ENCODE measurements at places on chromosomes 2 and 18.

- no peak for DNase-seq
These were observed 310.4 kb upstream of the SYT4 start for GRCh38 chr18:43587538-43588153.

DNA sequence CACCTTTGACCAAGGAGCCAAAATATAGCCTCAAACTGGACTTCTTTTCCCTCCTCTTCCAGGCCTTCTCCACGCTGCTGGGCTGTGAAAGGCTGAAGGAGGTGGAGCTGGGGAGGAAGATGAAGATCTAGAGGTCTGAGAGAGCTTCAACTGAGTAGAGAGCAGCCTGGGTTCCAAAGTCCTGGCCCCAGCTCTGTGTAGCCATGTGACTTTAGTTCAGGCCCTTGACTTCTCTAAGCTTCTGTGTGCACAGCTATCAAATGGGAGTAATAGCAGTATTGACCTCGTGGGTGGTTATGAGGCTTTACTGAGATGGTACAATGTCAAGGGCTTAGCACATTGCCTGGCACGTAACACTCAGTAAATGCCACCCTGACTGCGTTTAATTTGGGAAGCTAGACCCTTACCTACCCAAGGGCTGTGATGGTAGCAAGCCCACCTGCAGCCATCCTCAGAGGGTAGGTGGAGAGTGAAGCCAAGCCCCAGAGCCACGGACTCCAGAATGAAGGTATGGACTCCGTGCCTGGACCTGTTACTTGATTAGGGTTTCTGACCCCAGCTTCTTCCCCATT, 38.4 kb downstream of the SERTAD2 start:
- DNase-seq: no peak

DNA sequence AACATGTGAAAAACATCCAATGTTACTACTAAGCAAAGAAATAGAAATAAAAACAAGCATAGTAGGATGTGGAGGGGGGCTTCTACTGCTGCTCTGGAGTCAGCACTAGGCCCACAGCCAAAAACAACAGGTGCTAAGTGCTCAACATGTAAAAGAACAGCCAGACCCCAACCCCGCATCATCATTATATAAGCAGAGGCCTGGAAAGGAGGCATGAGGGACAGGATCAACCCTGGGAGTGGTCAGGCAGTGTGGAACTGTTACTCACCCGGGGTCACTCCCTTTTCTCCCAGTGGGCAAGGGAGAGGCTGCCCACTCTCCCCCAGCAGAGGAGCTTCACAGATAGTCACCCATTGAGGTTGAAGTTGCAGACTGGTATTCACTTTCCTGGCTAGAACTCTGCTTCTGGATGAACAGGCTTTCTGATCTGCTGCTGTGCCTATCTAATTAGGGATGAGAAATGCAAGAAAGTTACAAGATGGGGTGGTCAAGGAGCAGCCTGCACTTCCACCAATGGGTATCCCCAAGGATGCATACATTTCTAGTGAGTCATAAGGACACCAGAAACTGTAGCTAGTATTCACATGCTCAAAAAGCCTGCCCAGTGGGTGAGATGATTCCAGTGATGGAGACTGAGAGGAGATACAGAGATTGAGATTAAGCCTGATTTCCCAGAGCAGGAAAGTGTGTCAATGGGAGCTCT, 480.1 kb upstream of the TCF4 start:
- no peak for DNase-seq

GRCh38 chr18:72601481-72601880, 57.3 kb upstream of the CBLN2 start:
- no peak for DNase-seq

GRCh38 chr2:77391119-77391518, 131.1 kb downstream of the LRRTM4 start:
- DNase-seq: no peak

DNA sequence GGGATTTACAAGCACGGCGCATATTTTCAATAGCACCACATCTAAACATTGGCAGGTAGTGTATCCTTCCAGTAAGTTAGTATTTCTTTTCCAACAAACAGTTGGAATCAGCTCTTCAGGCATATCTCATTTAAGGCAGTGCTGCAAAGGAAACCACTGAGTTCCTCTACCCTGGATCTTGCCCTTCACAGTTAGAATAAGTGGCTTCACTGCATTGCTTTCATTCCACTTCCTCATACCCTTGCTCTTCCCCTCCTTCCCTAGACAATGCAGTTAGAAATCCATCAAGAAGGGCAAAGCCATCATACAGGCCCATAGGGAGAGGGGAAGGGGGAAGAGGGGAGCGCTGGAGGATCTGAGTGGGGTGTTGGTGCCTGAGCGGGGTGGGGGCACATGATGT, 173.7 kb downstream of the FBXO15 start:
- DNase-seq: no peak

DNA sequence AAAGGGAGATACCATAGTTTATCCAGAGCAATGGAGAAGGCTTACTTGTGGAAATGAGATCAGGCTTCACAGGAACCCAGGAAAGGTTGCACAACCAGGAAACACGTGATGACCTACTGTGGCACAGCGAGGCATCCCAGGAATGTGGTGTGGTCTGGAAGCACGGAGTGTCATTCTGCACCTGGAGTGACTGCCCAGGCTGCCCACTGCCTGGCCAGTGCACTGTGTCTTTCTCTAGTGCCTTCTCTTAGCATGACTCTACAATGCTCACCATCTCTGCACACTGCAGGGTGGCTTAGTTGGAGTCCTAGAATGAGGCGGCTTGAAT, 48.9 kb downstream of the CHST9 start:
- DNase-seq: no peak

DNA sequence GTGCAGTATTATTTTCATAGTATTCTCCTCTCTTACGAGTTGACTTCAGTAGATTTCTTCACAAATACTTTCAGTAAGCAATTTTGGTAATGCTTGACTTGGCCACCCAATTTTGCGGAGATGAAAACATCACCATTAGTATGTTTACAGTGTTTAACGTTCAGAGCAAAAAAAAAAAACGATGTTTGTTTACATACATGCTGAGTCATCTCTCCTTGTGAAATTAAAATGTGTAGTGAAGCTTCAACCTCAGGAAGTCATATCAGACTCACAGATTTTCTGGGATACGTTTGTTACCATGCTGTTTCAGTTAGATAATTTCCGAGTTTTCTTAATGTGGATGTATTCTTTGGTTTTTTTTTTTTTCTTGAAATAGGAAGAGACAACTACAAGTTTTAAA, 100.1 kb downstream of the CTNNA2 start:
- DNase-seq: no peak

- no peak for DNase-seq
These were observed 177.0 kb downstream of the CTIF start for GRCh38 chr18:48715711-48716361.

DNA sequence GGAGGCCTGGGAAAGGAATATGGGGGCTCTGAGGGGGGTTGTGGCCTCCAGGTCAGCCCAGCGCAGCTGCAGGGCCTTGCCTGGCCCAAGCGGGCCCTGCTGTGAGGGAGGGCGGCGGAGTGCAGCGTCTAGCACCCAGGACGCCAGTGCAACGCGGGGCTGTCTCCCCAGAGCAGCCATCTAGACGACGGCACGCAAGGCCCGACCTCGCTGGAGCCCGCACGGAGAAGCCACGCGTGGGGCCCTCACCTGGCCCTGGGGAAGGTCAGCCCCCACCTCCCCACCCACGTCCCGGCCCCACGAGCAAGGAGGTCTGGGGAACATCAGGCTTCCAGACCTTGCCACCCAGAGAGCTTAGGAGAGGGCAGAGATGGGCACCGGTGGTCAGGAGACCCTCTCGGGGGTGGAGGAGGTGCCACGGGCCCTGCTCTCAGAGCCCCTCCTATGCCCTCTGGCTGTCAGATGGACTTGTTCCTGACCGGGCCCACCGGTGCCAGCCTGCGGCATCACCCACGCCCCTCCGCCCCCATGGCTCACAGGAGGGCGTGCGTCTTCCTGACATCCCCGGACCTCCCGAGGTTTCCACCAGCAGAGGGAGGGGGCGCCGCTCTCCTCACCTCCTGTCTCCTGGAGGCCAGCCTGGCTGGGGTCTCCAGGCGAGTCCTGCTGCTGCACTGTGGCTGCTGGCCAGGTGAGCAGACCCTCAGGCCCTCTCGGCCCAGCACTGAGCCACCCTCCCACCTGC, 17.0 kb downstream of the GPR35 start:
- no peak for DNase-seq

- no peak for DNase-seq
These were observed 1.3 kb downstream of the TAF1B start for GRCh38 chr2:9844576-9844975.

GRCh38 chr2:230075988-230076631, 7.4 kb upstream of the SLC16A14 start:
- DNase-seq: no peak

DNA sequence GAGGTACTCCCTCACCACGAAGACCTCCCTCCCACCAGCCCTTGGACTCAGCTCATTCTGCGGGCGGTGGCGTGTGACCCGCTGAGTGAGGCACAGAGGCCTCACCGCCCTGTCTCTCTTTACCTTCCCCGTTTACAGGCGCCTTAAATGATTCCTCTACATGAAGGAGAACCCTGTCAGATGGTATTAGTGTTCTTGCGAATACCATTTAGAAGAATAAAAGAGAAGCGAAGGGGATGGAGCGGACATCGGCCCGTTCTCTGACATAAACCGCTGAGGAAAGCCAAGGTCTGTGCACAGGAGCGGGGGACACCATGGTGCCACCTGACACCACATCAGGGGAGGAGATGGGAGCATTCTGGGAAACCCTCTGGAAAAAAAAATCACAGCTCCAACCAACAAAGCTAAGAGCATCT, 179.8 kb downstream of the HDAC4 start:
- DNase-seq: no peak

DNA sequence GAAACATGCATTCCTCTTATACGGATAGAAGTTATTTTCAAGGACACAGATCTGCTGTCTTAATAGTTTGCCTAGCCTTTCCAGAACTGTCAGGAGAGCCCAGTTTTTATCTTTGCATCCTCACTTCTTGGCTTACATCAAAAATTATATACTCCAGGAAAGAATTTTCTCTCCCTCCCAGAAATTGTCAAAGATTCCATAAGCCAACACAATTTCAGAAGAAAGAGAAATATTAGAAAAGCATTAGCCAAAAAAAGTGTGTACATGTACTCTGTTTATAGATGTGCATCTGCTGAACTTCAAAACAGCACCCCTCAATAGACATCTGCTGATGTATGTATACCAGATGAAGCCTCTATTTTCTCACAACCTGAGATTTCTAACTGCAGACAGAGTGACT, 210.4 kb downstream of the METTL4 start:
- DNase-seq: no peak

DNA sequence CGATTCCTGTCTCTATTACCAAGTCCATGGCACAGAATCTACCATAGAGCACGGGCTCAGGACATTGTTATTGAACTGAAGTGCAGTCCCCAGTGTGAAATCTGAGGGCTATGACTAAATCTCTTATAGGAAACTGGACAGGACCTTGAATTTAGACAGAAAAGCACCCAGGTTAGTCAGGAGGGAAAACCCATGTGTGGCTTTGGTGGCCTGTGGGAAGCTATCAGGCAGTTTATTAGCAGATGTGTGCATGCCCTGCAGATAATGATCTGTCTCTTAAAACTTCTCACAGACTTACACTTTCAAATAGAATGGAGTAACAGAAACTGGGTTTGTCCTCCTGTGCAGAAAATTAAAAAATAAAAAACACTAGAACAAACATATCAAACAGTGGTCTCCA, 610.0 kb upstream of the RAB6C start:
- DNase-seq: no peak

DNA sequence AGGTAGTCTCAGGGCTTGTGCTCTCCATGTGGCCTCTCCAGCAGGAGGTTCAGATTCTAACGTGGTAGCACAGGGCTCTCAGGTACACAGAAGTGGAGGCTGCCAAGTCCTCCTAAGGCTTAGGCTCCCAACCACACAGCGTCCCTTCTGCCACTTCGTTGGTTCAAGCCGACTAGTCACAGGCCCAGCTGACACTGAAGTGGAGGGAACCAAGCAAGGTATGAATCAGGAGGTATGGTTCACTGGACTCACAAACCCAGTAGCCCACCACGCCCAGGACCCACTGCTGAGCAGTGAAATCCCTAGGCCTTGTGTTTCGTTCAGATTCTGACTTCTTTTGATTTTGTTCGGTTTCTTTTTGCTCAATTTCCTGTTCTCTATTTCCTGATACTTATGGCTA, 46.0 kb upstream of the SEC11C start:
- no peak for DNase-seq

- DNase-seq: no peak
These were observed 9.4 kb downstream of the DYSF start for GRCh38 chr2:71462641-71463341.

GRCh38 chr2:101699755-101700461, 2.4 kb downstream of the MAP4K4 start:
- no peak for DNase-seq

Data from stimulated activated CD8-positive, alpha-beta memory T cell treated with anti-CD3 and anti-CD28 coated beads, Interleukin-4, amount 100 ng/mL, for 1 hour (primary cell).